ENCODE measurements at places on chromosomes 11 and 22.

GRCh38 chr11:118017631-118018315, 31.6 kb downstream of the IL10RA start:
- no peak for DNase-seq

- no peak for DNase-seq
These were observed 41.5 kb downstream of the ST3GAL4 start for GRCh38 chr11:126396965-126397364.

DNA sequence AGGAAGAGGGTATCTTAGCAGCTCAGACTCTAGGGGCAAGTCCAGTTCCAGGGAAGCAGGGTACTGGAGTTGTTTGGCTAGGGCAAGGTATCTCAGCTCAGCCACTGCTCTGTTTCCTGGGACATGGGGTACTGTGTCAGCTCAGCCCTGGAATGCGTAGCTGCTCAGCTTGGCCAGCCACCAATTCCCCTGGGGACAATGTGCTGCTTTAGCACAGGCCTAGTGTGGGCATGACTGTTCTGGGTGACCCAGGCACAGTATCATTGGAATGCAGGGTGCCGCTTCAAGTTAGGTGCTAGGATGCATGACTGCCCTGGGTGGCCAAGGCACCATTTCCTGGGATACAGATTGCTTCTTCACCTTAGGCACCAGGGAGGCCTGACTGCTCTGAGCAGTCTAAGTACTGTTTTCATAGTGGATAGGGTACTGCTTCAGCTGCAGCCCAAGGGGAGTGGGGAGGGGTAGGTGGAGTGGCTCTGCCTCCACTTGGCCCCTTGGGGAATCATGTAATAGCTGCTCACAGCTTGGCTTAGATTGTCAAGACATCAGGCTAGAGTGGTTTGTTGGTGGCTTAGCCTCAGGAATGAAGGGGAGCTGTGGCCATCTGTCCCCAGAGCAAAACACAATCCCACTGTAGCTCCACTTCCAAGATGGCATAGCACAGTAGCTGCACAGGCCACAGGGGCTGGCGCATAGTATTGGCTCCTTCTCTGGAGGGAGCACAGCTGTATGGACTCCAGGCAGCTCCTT, 36.0 kb downstream of the MADD start:
- DNase-seq = no peak

DNA sequence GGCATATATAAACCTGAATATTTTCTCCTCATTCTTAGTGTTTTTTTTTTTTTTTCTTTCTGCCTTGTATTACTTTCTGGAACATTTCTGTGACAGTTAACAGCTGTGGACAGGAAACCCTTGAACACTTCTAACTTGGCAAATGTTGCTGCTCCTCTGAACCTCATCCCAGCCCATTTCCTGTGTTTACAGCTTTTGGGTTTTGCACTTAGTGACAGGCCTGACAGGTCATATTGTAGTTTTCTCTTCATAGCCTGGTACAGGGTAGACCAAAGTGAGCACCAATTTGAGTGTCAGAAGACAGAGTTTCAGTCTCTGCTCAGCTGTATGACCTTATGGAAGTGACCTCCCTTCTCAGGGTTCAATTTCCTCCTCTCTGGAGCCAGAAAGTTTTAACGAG, 91.6 kb downstream of the STIM1 start:
- no peak for DNase-seq

DNA sequence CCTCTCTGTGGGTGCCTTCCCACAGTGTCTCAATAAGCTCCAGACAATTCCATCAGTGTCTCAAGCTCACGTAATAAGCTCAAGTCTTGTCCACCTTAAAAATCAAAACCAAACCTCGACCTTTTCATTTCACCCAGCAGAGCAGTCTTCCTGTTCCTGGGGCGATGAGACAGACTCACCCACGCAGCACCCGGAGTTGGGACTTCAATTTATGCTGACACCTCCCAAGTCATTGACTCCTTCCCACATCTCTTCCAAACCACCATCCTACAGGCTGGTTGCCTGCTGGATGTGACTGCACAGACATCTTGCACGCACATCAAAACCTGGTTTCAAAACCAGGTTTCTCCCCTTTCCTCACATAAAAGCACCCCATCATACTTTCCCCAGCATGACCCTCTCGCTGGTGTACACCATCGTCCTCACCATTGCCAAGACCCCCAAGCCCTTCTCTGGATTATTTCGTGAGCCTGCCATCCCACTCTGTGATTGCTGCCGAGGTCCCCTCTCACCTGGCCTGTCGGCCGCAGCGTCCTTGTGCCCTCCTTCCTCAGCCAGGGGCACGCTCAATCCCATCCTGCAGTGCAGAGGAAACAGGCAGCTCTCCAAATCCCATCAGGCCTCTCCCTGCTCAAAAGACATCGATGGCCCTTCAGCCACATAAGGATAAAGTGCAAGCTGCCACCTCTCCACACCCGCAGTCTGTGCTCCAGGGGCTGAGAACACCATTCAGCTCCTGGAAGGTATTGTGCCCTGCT, 45.1 kb upstream of the FBXO3 start:
- no peak for DNase-seq

DNA sequence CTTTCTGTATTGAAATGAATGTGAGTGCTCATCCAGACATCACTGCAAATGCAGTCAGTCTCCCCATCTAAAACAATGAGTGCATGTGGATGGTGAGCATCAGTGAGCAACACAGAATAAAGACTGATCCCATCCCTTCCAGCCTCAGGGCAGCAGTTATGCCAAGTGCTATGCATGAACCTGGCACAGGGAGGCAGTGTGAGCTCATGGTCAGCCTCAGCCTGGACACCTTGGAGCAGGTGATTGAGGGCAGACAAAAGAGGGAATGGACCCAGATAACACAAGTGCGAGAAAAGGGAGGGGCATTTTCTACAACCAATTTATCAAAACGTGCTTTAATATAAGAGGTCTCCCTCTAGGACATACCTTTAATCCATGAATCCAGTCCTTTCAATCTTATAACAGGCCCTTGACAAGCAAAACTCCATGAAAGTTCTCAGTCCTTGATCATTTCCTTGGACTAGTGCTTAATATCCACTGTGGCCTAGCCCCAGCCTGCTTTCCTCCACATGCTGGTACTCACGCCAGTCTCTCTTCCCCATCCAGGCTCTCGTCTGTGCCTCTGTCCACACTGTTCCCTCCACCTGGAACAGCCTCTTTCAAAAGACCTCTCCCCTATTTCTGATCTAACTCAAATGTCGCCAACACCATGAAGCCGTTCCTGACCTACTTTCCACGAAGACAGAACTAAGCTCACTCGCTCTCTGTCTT, 50.5 kb upstream of the LRRC55 start:
- no peak for DNase-seq

DNA sequence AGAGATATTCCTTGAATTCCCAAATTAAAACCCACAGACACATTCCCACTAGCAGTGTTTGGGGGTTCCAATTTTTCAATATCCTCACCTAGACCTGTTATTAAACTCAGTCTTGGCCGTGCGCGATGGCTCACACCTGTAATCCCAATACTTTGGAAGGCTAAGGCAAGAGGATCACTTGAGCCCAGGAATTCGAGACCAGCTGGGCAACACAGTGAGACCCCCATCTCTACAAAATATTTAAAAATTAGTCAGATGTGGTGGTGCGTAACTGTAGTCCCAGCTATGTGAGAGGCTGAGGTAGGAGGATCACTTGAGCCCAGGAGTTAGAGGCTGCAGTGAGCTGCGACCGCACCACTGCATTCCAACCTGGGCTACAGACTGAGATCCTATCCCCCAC, 53.3 kb downstream of the RRAS2 start:
- DNase-seq = no peak
